Right atrium auricular region (tissue), 2 donors: ENCODE measurements at places on chromosomes 2 and 18. TPM values are rescaled to one million over a fixed set of nuclear protein-coding genes. Genes with fewer than 3 reads are reported as not detected.

- H3K4me1 ChIP-seq = no peaks in the 10 kb centered on the region
- H3K36me3 ChIP-seq = no peaks in the 10 kb centered on the region
- DNase-seq = no peak
- H3K27ac ChIP-seq = no peak overlapping the region
- no peaks in the 10 kb centered on the region for H3K27me3 ChIP-seq
- no peak overlapping the region for H3K4me3 ChIP-seq
Observed at GRCh38 chr2:168181825-168182224, 65.6 kb downstream of the STK39 start.

DNA sequence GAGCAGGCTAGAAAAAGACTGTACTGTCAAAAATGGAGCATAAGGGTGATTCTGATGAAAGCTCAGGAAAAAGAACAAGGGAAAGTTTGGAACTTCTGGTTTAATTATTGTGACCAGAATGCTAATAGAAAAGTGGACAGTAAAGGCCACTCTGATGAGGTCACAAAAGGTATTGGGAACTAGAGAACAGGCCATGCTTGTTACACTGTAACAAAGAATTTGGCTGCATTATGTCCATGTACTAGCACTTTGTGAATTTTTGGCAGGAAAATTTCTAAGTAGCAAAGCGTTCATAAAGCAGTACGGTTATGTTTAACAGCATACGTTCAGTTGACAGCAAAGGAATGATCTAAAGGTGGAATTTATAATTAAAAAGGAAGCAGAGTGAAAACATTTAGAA lies 418.6 kb downstream of the TRIB2 start:
- no peaks in the 10 kb centered on the region for H3K36me3 ChIP-seq
- no peak for DNase-seq
- no peak overlapping the region for H3K4me3 ChIP-seq

GRCh38 chr18:9804517-9805104 lies 81.2 kb upstream of the TXNDC2 start:
- H3K27me3 ChIP-seq = no peaks in the 10 kb centered on the region
- H3K4me3 ChIP-seq = no peak overlapping the region
- H3K36me3 ChIP-seq = no peaks in the 10 kb centered on the region
- no peak for DNase-seq
- H3K4me1 ChIP-seq = peaks cover 46% of the 10 kb centered on the region
- peak overlapping the region; percentile 75 for H3K27ac ChIP-seq

DNA sequence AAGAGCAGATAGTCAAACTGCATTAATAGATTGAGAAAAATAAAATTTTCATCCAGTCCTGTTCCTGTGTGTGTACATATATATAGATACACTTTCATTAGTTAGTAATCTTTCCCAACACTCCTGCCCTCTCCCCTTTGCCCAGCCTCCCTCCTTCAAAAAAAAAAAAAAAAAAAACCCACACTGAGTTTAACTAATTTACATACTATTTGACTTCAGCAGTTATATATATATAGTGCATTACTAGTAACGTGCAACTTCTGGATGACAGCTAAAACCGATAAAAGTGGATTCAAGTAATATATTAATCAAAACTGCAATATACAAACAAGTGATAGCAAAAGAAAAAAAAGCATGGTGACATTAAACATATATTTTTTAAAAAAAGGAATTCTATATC lies 1.4 kb downstream of the FIGN start:
- peaks cover 14% of the 10 kb centered on the region for H3K4me1 ChIP-seq
- H3K27me3 ChIP-seq = no peaks in the 10 kb centered on the region
- H3K27ac ChIP-seq = peak overlapping the region; percentile 94
- H3K36me3 ChIP-seq = no peaks in the 10 kb centered on the region

DNA sequence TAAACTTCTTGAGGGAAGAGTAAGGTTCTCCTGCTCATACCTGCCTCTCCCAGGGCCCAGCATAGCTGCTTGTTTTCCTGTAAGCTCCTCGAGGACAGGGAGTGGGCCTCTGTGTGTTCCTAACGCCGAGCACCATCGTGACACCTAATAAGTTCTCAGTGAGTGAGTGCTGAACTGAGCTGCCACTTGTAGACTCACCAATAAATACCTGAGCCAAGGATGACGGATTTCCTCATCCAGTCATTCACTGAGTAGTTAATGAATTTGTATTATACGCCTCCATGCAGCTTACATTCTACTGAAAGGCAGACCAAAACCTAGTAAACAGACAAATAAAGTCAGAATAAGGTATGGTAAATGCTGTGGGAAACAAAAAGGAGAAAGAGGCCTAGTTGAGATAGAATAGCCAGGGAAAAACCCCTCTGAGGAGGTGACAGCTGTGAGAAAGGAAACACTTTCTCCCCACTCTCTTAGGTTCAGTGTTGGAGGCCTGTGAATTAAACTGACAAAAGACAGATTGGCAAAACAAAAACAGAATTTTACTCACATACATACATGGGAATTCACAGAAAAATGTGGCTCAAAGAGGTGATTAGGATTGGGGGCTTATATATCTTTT lies 138.6 kb downstream of the B3GNT2 start:
- H3K4me1 ChIP-seq = no peaks in the 10 kb centered on the region
- H3K27ac ChIP-seq = no peak overlapping the region
- H3K27me3 ChIP-seq = no peaks in the 10 kb centered on the region
- H3K4me3 ChIP-seq = no peak overlapping the region
- DNase-seq = no peak

The KIF5C gene
- 2.2 TPM for total RNA-seq

The ABCB11 gene
- total RNA-seq = 0.12 TPM
